ENCODE measurements at places on chromosomes 3 and 15. TPM values are rescaled to one million over a fixed set of nuclear protein-coding genes. Genes with fewer than 3 reads are reported as not detected.

Gene MYO5C
- 14.9 TPM for total RNA-seq

Gene NR1I2
- total RNA-seq, result 0.42 TPM

Gene SLC28A2
- not detected for total RNA-seq

Gene MFSD1
- total RNA-seq, result 155 TPM

Gene WDR76
- total RNA-seq, result 4.7 TPM

Gene LNP1
- 1.6 TPM for total RNA-seq

Gene PPCDC
- 13.8 TPM for total RNA-seq

Gene ATP13A5
- total RNA-seq, result not detected

Gene ATP13A3
- total RNA-seq, result 79.5 TPM

Gene CELSR3
- 2.7 TPM for total RNA-seq

Gene ITIH4
- 27.4 TPM for total RNA-seq

Gene HRG
- not detected for total RNA-seq

Gene PP2D1
- total RNA-seq, result not detected

Gene RETNLB
- not detected for total RNA-seq

Gene NECTIN3
- total RNA-seq, result 9.8 TPM

Gene ANKRD63
- not detected for total RNA-seq

Gene SMCO1
- not detected for total RNA-seq

Gene THRB
- 16.6 TPM for total RNA-seq

Gene SMAD6
- 4.4 TPM for total RNA-seq

Gene PRICKLE2
- 6.5 TPM for total RNA-seq

Gene CMTM8
- total RNA-seq, result 3.5 TPM

Gene MYO5A
- 39.1 TPM for total RNA-seq

Gene TMEM108
- total RNA-seq, result 1.3 TPM

Gene SCG3
- total RNA-seq, result not detected

Gene PDZRN3
- total RNA-seq, result 2.3 TPM

Gene KNL1
- total RNA-seq, result 4.3 TPM

Gene SRP14
- 181 TPM for total RNA-seq

Gene FBN1
- total RNA-seq, result 139 TPM

Gene IQCH
- total RNA-seq, result 0.94 TPM

Gene ANO10
- 20.8 TPM for total RNA-seq

Gene CCDC39
- total RNA-seq, result not detected

Gene PRR20G
- not detected for total RNA-seq

Gene HHLA2
- not detected for total RNA-seq

Gene FAN1
- 7.6 TPM for total RNA-seq

Gene SPRED1
- total RNA-seq, result 27.1 TPM

Gene AGBL1
- total RNA-seq, result not detected
